ENCODE measurements at places on chromosomes 4 and X.

GRCh38 chr4:4762909-4763821 lies 96.3 kb upstream of the MSX1 start:
- DNase-seq, result no peak

DNA sequence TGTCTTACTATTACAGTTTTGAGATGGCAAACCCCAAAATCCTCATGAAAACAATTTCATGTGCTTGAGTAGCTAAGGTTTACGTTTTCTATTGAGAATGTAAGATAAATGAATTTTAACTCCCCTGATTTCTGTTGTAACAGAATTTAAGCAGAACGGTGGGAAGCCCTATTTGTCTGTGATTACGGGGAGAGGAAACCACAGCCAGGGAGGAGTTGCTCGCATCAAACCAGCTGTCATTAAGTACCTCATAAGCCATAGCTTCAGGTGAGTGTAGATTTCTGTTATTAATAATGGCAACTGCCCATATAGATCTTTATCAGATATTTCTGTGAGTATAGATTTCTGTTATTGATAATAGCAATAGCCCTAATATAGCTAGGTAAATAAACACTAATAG lies 44.2 kb upstream of the RHOH start:
- no peak for DNase-seq

DNA sequence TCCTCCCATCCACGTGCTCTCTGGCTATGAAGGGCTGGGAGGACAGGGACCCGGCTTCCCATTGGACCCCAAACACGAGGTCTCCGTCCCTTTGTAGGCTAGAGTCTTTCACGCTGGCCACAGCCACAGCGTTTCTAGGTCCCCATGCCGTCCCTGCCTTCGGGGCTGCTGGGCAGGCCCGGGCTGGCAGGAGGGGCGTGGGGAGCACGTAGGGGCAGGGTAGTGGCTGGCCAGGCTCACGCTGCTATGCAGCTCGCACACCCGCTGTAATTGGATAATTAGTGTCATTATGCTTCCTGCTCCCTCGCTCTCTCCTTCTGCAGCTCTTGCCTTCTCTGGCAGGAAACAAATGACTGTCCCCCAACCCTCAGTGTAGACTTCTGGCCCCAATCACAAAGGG lies 9.8 kb downstream of the ATP2B3 start:
- DNase-seq, result no peak

GRCh38 chrX:110041980-110042379 lies 39.1 kb downstream of the TMEM164 start:
- no peak for DNase-seq

GRCh38 chrX:21355831-21356230 lies 18.4 kb upstream of the CNKSR2 start:
- no peak for DNase-seq
